Mucosa of descending colon (tissue), 3 donors: ENCODE measurements at places on chromosomes 6 and 20. TPM values are rescaled to one million over a fixed set of nuclear protein-coding genes. Genes with fewer than 3 reads are reported as not detected.
A peak's percentile ranks its signal among the peaks of the same experiment; 100 is the strongest.

DNA sequence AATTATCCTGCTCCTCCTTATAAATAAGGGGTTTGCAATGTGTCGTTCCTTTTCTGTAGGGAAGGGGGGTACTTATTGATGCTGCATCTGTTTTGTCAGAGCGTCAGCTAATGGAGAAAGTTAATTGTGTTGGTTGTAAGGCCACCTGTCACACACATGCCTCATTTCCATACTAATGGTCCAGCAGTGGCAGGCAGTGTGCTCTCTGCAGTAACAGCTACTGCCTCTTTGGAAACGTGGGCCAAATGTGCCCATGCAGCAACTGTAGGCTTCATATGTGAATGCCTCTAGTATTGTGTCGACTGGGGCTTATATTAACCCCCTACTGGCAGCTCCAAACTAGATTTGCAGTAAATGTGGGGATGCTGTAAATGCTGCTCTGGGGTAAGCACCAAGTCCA is 56.3 kb upstream of the OLIG3 start:
- DNase-seq: no peak

DNA sequence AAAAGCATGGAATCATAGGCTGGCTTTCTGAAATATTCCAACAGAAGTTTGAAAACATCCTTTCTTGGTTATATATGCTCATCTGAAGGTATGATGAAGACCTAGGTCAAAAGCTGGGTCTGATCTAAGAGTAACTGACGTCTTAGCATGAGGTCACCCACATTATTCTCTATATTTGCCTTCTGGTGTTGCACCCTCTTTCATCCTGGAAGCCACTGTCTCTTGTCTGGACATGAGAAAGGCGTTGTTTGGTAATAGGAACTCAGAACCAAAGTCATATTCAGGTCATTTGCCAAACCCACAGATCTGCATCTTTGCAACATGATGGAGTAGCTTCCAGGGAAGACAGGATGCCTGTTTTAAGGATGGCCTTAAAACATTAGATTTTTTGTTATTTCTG is 17.6 kb downstream of the GABRR1 start:
- no peak for DNase-seq

DNA sequence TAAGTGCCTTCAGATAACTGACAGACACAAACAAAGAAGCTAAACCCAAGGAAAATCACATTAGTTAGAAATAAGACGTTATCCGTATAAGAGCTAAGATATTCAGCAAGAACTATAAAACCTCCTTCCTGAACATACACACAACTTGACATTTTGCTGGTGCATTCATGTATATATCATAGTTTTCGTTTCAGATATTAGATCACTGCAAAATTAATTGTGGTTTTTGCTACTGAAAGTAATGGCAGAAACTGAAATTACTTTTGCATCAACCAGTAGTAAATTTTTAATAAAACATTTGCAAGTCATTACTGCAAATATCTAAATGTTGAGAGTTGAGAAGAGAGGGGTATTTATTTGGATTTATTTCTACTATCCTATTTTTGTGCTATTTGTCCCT is 26.1 kb upstream of the KCNQ5 start:
- DNase-seq: no peak

GRCh38 chr20:54601831-54602515 is 126.6 kb downstream of the DOK5 start:
- DNase-seq: no peak

DNA sequence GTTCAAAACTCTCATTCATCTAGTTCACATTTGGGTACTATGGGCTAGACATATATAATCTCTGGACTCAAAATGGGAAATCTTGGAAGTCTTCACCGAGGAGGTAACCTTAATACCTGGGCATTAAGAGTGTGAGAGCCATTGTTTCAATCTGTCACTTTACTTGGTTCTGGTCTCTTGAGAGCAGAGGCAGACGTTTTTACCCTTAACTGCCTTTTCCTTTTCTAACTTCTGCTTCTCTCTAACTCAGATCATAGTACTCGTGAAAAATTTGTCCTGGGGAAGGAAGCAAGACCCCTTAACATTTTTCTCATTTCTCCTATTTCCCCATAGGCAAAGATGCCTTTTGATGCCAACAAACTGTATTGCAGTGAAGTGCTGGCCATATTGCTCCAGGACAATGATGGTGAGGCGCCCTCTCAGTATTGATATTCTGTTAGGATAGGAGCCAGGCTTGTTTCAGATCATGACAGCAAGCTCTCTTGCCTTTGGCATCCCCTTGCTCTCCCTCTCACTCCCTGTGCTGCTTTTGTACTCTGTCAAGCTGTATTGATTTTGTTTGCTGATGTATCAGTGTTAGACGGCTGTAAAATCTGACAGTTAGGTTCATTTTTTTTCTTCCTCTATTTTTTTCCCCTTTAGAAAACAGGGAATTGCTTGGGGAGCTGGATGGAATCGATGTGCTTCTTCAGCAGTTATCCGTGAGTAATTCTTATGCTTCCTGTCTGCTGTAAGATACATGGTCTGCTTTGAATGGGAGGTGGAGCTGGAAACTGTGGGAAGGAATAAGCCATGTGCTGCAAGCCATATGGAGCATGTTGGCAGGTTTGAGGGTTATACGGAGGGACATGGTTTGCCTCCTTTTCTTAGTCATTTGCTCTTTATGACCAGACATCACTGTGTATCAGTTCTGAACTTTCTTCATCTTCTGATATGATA is 83.5 kb downstream of the CTNNBL1 start:
- DNase-seq: no peak

GRCh38 chr6:139468178-139468819 is 93.9 kb upstream of the CITED2 start:
- no peak for DNase-seq

- DNase-seq: no peak
Observed at GRCh38 chr20:50152394-50153152, 950 bp downstream of the PEDS1 start.

- DNase-seq: peak; percentile 71
Observed at GRCh38 chr6:39189915-39190544, 39.2 kb downstream of the KCNK5 start.

DNA sequence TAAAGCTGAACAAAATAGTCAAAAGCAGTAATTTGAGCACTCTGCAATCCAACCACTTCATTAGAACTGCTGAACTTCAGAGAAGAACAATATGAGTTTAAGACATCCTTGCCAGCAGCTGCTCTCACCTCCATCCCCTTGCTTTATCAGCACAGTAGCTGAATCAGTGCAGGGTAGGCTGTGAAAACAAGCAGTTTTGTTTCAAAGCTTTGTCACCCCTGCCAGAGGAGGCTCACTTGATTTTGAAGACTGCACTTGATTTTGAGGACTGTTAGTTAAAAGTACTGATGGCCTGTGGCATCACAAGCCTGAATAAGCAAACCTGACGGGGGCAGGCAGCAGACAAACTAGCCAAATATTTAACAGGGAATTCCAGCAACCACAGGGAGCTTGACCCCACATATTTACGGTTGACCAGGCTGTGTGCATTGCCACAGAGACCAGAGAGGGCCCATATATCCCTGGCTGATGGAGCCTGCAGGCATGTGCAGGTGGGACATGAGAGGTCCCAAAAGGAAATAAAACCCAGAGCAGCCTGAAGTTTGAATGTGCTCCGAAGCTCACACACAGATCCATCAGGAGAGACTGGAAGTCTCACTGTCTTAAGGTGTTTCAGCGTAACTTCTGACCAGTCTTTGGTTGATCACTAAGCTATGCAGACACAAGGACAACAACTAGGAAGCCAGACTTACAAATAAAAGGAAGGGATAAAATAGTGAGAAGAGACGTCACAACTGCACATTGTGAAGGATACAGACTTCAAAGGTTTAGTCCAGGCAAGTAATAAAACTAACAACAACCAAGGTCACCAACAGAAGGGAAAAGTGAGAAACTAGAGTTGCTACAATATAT is 97.4 kb downstream of the PDSS2 start:
- no peak for DNase-seq

Gene FAM184A
- total RNA-seq: 3.4 TPM

Gene PBOV1
- total RNA-seq: not detected

Gene KCNK5
- 42.7 TPM for total RNA-seq

Gene RBBP8NL
- total RNA-seq: 7.0 TPM

Gene SASH1
- total RNA-seq: 22.9 TPM

Gene OR2H2
- not detected for total RNA-seq
